ENCODE measurements at places on chromosomes 16 and 17. TPM values are rescaled to one million over a fixed set of nuclear protein-coding genes. Genes with fewer than 3 reads are reported as not detected.

DNA sequence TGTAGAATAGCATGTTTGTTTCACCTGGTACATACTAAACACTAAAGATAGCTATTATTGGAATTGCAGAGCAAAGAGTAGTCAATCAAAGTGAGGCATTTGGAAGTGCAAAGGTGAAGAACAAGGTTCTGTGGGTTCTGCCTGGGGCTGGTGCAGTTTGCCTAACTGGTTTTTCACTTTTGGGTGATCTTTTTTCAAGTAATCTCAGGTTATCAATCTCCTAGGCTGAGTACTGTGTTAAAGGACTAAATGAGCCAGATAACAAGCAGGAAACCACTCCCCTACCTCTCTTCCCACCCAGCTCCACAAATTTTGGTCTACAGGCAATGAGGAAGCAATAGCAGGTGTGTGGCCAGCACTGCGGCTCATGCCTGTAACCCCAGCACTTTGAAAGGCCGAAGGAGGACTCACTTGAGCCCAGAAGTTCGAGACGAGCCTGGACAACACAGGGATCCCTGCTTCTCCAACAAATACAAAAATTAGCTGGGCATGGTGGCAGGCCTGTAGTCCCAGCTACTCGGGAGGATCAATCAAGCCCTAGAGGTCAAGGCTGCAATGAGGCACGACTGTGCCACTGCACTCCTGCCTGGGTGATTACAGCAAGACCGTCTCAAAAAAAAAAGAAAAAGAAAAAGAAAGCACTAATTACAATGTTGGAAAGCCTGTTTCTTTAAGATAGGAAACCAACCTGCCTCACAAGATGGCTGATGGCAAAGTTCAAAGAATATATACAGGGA is 2.0 kb upstream of the NTAN1 start:
- H3K27ac ChIP-seq = no peak overlapping the region
- H3K4me1 ChIP-seq = no peaks in the 10 kb centered on the region
- DNase-seq = no peak
- H3K36me3 ChIP-seq = no peaks in the 10 kb centered on the region
- no peaks in the 10 kb centered on the region for H3K27me3 ChIP-seq

Gene RETREG3
- 140 TPM for total RNA-seq

- H3K36me3 ChIP-seq = no peaks in the 10 kb centered on the region
- H3K27ac ChIP-seq = no peak within 1 kb of the TSS
- no peak within 1 kb of the TSS for H3K4me3 ChIP-seq
- no peaks in the 10 kb centered on the region for H3K27me3 ChIP-seq
Observed at GRCh38 chr17:44170499-44171201, at the start of gene ASB16. TSS of gene ASB16 (plus strand) at chr17:44170704. CDS start at chr17:44170790, 86 bp downstream.

DNA sequence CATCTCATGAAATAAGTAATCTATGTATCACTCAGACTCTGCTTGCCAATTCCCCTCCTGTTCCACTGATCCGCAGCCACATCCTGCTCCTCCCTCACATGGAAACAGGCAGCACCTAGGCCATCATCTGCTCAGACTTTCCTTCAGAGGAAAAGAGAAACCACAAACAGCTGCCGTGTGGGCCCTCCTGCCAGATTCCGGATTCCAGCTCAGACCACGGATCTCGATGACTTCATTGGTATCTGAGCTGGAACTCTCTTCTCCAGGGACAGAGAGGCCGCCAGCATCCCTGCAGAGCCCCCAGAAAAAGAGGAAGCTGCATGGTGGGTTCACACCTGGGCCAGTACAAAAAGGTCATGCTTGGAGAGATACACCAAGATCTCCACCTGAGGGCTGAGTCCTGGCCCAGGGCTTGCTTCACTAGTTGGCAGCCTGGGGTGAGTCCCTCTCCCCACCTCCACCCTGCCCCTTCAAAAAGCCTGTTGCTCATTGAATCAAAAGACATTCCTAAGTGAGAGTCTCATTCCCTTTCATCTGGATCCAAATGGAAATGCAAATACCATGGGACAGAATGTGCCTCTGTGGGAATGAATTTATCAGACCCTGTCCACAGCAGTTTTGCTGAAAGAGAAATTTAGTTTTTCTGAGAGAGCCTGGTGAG is 47.2 kb downstream of the HOXB1 start:
- no peak for DNase-seq
- no peaks in the 10 kb centered on the region for H3K4me1 ChIP-seq
- H3K27ac ChIP-seq = no peak overlapping the region
- H3K4me3 ChIP-seq = no peak overlapping the region

DNA sequence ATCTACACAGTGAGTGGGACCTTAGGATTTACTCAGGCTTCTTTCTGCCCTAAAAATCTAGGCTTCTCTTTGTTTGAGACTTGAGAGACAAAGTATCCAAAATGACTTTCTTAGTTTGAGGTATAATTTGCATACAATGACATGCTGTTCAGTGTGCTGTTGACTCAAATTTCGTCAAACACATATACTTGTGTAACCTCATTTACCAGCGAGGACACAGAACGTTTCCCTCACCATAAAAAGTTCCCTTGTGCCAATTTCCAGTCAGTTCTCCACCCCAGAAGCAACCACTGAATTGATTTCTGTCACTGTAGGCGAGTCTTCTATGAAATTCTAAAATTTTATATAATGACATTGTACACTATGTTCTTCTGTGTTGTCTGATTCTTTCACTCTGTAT is 68.0 kb upstream of the MAF start:
- no peaks in the 10 kb centered on the region for H3K27me3 ChIP-seq
- H3K4me3 ChIP-seq = no peak overlapping the region
- no peak overlapping the region for H3K27ac ChIP-seq
- no peak for DNase-seq

DNA sequence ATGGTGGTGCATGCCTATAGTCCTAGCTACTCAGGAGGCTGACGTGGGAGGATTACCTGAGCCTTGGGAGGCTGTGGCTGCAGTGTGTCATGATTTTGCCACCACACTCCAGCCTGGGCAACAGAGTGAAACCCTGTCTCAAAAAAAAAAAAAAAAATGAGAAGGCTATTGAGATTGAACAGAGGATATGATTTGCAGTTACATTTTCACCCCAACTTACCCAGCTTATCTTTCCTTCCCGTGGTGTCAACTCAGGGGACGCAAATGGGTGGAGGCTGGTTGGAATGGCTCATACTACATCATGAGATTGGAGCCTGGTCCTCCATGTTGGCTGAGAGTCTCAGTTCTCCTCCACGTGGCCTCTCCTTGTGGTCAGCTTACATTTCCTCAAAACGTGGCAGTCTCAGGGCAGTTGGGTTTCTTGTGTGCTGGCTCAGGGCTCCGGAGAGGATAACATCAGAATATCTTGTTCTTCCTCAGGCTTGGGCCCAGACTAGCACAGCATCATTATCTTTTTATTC is 17.2 kb upstream of the NSMCE1 start:
- no peak overlapping the region for H3K27ac ChIP-seq
- no peaks in the 10 kb centered on the region for H3K27me3 ChIP-seq
- DNase-seq = peak; percentile 35
- H3K4me3 ChIP-seq = no peak overlapping the region
- H3K4me1 ChIP-seq = peaks cover 3% of the 10 kb centered on the region

Gene AHSP
- total RNA-seq = not detected

GRCh38 chr16:17817260-17817659 is 346.5 kb upstream of the XYLT1 start:
- H3K4me3 ChIP-seq = no peak overlapping the region
- no peaks in the 10 kb centered on the region for H3K4me1 ChIP-seq
- no peaks in the 10 kb centered on the region for H3K27me3 ChIP-seq
- no peaks in the 10 kb centered on the region for H3K36me3 ChIP-seq
- no peak for DNase-seq
- no peak overlapping the region for H3K27ac ChIP-seq

- H3K4me1 ChIP-seq = no peaks in the 10 kb centered on the region
- DNase-seq = no peak
- no peaks in the 10 kb centered on the region for H3K36me3 ChIP-seq
- no peaks in the 10 kb centered on the region for H3K27me3 ChIP-seq
Observed at GRCh38 chr17:75799402-75799801, 14.8 kb downstream of the UNK start.

Gene KRTAP4-5
- total RNA-seq = not detected

Gene CDC6
- 22.8 TPM for total RNA-seq

Gene CD300E
- 0.31 TPM for total RNA-seq

Gene TEX19
- 37.8 TPM for total RNA-seq

Gene SBK1
- 8.1 TPM for total RNA-seq

DNA sequence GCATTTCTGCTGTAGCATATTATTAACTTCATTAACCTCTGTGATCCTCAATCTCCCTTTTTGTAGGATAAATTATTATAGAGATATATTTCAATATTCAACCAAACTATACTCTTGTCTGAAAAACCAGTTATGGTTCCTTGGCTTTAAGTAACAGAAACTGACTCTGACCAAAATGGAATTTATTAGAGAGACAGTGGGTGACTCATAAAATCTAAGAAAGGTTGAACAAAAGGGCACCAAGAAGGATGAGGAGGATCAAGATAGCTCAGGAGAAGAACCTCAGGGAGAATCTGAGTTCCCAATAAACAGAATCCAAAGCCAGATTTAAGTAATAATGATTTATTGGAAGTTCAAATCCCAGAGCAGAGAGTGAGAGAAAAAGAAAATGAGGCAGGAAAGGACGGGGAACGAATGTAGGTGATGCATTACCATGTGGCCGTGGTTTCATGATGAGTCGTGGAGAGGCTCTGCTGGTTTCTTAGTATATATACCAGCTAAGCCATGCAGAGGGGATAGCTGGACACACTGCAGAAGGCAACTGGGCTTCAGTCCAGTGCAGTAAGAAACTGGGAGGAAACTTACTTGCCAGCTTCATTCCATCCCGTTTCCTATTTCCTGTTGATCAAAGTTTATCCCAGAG is 151.5 kb upstream of the GOT2 start:
- no peaks in the 10 kb centered on the region for H3K4me1 ChIP-seq
- H3K4me3 ChIP-seq = no peak overlapping the region
- H3K36me3 ChIP-seq = no peaks in the 10 kb centered on the region
- DNase-seq = no peak
- H3K27me3 ChIP-seq = no peaks in the 10 kb centered on the region

GRCh38 chr16:1980030-1980769 is 1.1 kb downstream of the NOXO1 start:
- no peak overlapping the region for H3K27ac ChIP-seq
- H3K4me3 ChIP-seq = peak overlapping the region; percentile 49
- no peaks in the 10 kb centered on the region for H3K27me3 ChIP-seq
- peaks cover 12% of the 10 kb centered on the region for H3K4me1 ChIP-seq
- DNase-seq = no peak
- H3K36me3 ChIP-seq = no peaks in the 10 kb centered on the region

- H3K27me3 ChIP-seq = no peaks in the 10 kb centered on the region
- H3K4me3 ChIP-seq = no peak overlapping the region
- DNase-seq = no peak
- H3K4me1 ChIP-seq = no peaks in the 10 kb centered on the region
- H3K36me3 ChIP-seq = no peaks in the 10 kb centered on the region
- no peak overlapping the region for H3K27ac ChIP-seq
Observed at GRCh38 chr16:50469744-50470321, 78.4 kb upstream of the NKD1 start.

DNA sequence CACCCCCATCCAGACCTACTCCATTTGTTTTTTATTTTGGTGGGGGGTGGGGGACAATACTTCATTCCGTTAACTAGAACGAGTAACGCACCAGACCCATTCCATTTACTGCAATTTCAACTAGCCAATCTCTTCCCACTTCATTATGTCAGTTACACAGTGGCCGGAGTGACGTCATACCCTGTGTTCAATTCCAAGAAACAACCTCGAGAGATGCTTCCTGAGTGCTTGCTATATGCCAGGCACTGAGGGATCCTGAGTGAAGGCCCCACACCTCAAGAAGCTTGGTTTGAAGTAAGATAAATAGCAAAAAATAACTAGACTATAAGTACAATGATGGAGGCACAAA is 9.1 kb upstream of the SIAH1 start:
- H3K36me3 ChIP-seq = no peaks in the 10 kb centered on the region
- H3K4me1 ChIP-seq = no peaks in the 10 kb centered on the region
- no peak overlapping the region for H3K4me3 ChIP-seq
- no peak overlapping the region for H3K27ac ChIP-seq

- H3K36me3 ChIP-seq = no peaks in the 10 kb centered on the region
- no peak overlapping the region for H3K4me3 ChIP-seq
- no peak for DNase-seq
- no peak overlapping the region for H3K27ac ChIP-seq
Observed at GRCh38 chr17:80751070-80751945, 206.7 kb downstream of the RPTOR start.

Gene OR1F1
- not detected for total RNA-seq

Gene FAM20A
- 96.0 TPM for total RNA-seq

GRCh38 chr16:69471121-69471520 is 46.7 kb downstream of the CYB5B start:
- no peaks in the 10 kb centered on the region for H3K27me3 ChIP-seq
- no peak overlapping the region for H3K4me3 ChIP-seq
- H3K36me3 ChIP-seq = no peaks in the 10 kb centered on the region
- H3K4me1 ChIP-seq = no peaks in the 10 kb centered on the region
- H3K27ac ChIP-seq = no peak overlapping the region

Gene ENGASE
- 34.9 TPM for total RNA-seq

- no peaks in the 10 kb centered on the region for H3K27me3 ChIP-seq
- H3K4me3 ChIP-seq = no peak overlapping the region
- peaks cover 7% of the 10 kb centered on the region for H3K4me1 ChIP-seq
- H3K27ac ChIP-seq = no peak overlapping the region
Observed at GRCh38 chr16:69123910-69124309, 8.5 kb downstream of the CHTF8 start.

Gene RUNDC3A
- 53.1 TPM for total RNA-seq

DNA sequence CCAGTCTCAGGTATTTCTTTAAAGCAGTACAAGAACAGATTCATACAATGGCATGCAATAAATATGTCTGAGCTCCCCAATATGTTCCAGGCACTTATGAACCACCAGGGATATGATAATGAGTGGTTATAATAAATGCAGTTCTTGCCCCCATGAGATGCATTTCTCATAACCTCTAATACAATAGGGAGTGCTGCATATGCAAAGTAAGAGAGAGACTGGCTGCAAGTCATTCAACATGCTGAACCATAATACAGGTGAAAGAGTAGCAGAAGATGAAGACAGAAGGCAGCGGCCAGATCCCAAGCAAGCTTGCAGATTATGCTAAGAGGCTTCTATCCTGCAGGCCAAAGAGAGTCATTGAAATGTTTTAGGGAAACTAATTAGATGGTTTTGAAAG is 96.7 kb downstream of the CHD9NB start:
- H3K27ac ChIP-seq = no peak overlapping the region
- H3K27me3 ChIP-seq = no peaks in the 10 kb centered on the region
- H3K4me1 ChIP-seq = no peaks in the 10 kb centered on the region
- DNase-seq = no peak
- H3K36me3 ChIP-seq = no peaks in the 10 kb centered on the region

Gene CDC42EP4
- total RNA-seq = 103 TPM

GRCh38 chr17:74512624-74513091 is 18.6 kb downstream of the CD300LB start:
- no peak for DNase-seq
- H3K27me3 ChIP-seq = no peaks in the 10 kb centered on the region
- no peak overlapping the region for H3K27ac ChIP-seq
- H3K36me3 ChIP-seq = no peaks in the 10 kb centered on the region
- no peaks in the 10 kb centered on the region for H3K4me1 ChIP-seq

All from testis (tissue), 5 donors.